Nasal cavity respiratory epithelium epithelial cell of viscerocranial mucosa (primary cell): ENCODE measurements at places on chromosomes 16 and 17. TPM values are rescaled to one million over a fixed set of nuclear protein-coding genes. Genes with fewer than 3 reads are reported as not detected.

FNDC8 gene
- total RNA-seq, result not detected in 2 replicates

CACNG1 gene
- not detected in 2 replicates for total RNA-seq

ZNF213 gene
- total RNA-seq, result 13.7 and 22.8 TPM in 2 replicates

WNK4 gene
- under 0.01 and 0.57 TPM in 2 replicates for total RNA-seq

STAC2 gene
- total RNA-seq, result not detected in 2 replicates

NPW gene
- total RNA-seq, result under 0.01 TPM in 1 of 2 replicates, not detected in the other

INCA1 gene
- under 0.01 and 0.21 TPM in 2 replicates for total RNA-seq

HS3ST3A1 gene
- 0.07 and 0.34 TPM in 2 replicates for total RNA-seq

RPL26 gene
- total RNA-seq, result 4,034 and 6,639 TPM in 2 replicates

CCL7 gene
- not detected in 2 replicates for total RNA-seq

BEAN1 gene
- total RNA-seq, result under 0.01 and 0.78 TPM in 2 replicates

FGF11 gene
- total RNA-seq, result 19.1 and 44.3 TPM in 2 replicates

SLC16A6 gene
- total RNA-seq, result 0.14 and 0.68 TPM in 2 replicates

SCNN1B gene
- 1.7 and 2.2 TPM in 2 replicates for total RNA-seq

CCDC78 gene
- total RNA-seq, result 1.0 and 1.6 TPM in 2 replicates

ABCA6 gene
- 0.34 and 0.93 TPM in 2 replicates for total RNA-seq

HEATR9 gene
- not detected in 2 replicates for total RNA-seq

GFAP gene
- total RNA-seq, result under 0.01 TPM in 1 of 2 replicates, not detected in the other

CACNB1 gene
- 1.4 and 6.2 TPM in 2 replicates for total RNA-seq

TBC1D3B gene
- total RNA-seq, result 1.4 and 3.2 TPM in 2 replicates

AGRP gene
- not detected in 2 replicates for total RNA-seq

TMEM231 gene
- total RNA-seq, result 9.9 and 11.2 TPM in 2 replicates

TBX21 gene
- total RNA-seq, result not detected in 2 replicates

NSRP1 gene
- 17.4 and 18.8 TPM in 2 replicates for total RNA-seq

ADAP2 gene
- 1.2 and 9.9 TPM in 2 replicates for total RNA-seq

CACNG5 gene
- not detected in 2 replicates for total RNA-seq

ACSM5 gene
- not detected in 2 replicates for total RNA-seq

SBK1 gene
- under 0.01 and 0.28 TPM in 2 replicates for total RNA-seq

KRTAP2-3 gene
- total RNA-seq, result 0.93 TPM in 1 of 2 replicates, not detected in the other

KRT33A gene
- 0.28 and 0.68 TPM in 2 replicates for total RNA-seq

SOST gene
- not detected in 2 replicates for total RNA-seq

CLEC18A gene
- total RNA-seq, result 0.34 and 0.85 TPM in 2 replicates

PRSS33 gene
- not detected in 2 replicates for total RNA-seq

PRDM7 gene
- not detected in 2 replicates for total RNA-seq

RCVRN gene
- total RNA-seq, result not detected in 2 replicates

TP53TG3B gene
- total RNA-seq, result not detected in 2 replicates
